ENCODE measurements at places on chromosomes 5 and 9.

GRCh38 chr9:78210841-78211301 is 25.0 kb upstream of the CEP78 start:
- DNase-seq, result no peak

GRCh38 chr9:127209948-127210640 is 54.5 kb upstream of the GARNL3 start:
- no peak for DNase-seq

DNA sequence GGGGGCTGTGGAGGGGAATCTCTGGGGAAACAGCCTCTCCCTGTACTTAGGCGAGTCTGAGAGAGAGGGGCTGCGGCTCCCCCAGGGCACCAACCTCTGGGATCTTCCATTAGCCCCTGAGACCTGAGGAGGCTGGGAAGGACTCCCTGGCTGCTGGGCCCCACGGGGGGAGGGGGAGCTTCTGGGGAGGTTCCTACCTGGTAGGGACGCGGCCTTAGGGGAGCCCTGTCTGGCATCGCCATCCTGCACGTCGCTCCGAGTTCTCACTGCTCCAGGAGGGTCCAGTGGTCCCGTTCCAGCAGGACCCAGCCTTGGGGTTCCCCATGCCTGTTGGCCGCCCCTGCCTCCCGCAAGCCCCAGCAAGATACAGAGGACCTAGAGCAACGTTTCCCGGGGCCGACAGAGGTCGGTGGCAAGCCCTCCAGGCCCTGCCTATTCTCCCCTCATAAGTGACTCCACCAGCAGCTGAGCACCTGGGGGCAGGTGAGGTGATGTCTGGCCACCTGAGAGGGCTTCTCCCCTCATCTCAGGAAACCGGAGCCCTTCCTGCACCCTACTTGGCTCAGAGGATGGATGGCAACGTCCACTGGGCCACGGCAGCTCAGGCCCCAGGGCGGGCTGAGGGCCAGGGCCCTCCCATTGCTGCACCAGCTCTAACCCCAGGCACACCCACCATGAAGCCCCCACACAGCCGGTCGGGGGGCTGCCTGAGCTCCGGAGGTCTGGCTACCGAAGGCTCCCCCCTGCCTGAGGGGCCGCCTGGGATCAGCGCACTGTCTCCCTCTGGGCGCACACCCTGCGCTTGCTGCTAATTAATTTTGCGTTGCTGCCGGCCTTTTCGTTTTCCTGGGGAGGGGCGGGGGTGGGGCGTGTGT is 22.5 kb downstream of the TPPP start:
- DNase-seq, result no peak

GRCh38 chr5:98767581-98767980 is 5.9 kb upstream of the RGMB start:
- no peak for DNase-seq

DNA sequence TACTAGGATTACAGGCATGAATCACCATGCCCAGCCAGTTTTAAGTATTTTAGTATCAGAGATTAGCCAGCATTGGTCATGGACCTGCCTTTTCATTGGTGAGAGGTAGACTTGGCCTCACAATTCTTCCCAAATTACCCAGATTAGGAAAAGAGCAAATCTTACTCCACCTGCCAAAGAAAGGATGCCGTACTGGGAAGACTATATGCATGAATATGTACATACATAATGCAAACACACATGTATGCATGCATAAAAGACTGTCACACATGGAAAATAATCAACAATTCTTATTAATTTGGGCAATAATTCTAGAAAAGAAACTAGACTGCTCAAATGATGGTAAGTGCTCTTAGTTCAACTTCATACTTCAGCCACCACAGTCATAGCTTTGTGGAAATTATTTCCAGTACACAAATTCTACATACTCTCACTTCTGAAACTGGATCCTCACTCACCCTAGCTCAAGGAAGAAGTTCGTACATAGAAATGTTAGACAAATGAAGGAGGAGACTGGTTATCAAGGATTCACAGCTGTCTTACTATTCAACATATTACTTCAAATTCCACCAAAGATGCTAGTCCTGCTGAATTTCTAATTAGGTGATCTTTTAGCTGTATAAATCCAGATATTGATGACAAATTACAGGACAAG is 73.7 kb downstream of the MINAR2 start:
- DNase-seq, result no peak

GRCh38 chr5:135013445-135013844 is 20.6 kb downstream of the PITX1 start:
- no peak for DNase-seq

GRCh38 chr9:79610019-79610631 is 38.4 kb downstream of the TLE4 start:
- DNase-seq, result no peak

GRCh38 chr5:77683171-77683732 is 44.7 kb upstream of the OTP start:
- no peak for DNase-seq

DNA sequence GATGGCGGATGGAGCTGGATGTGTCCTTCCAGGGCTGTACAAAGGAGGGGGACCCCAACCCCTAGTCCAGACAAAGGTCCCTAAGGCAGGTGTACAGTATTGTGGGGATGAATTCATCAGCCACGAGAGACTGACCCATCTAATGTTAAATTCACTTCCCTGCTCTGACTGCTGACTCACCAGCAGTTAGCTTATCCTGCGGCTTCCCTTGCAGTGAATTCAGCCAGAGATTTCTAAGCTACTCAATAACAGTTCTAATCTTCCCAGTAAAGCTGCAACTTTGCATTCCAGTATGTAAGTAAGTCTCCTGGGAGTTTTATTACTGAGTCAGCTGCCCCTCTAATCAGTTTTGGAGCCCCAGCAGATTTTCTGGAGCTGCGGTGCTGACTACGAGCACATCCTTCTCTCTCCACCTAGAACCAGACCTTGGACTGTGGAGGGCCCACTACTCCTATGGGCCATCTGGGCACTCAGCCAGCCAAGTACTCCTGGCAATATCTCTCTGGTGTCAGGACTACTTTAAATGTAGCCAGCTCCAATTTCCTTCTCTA is 16.1 kb downstream of the B4GALT1 start:
- no peak for DNase-seq

DNA sequence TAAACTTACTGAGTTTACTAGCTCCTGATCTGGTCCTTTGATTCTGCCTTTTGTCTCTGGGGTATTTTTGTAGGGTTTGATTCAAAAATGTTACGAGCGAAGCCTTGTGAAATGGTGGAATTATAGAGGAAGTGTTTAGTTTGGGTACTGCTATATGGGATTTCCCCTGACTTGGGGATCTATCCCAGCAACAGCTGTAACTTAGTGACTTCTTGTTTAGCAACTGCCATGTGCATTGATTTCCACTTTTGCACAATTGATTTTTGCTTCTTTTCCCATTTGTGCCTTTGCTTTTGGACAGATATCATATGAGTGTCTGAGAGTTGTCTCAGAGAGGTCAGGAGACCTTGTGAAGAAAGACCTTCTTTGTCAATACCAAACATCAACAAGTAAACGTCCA is 248.5 kb upstream of the DAP start:
- no peak for DNase-seq

Measured in NCI-H187 (cell line).